Activated CD8-positive, alpha-beta T cell treated with anti-CD3 and anti-CD28 coated beads, Interleukin-2, amount 10 ng/mL, durations not matched to agents 7 days and 5 days (primary cell): ENCODE measurements at places on chromosomes 5 and 9. TPM values are rescaled to one million over a fixed set of nuclear protein-coding genes. Genes with fewer than 3 reads are reported as not detected.

GRCh38 chr9:69443178-69443577 lies 118.2 kb downstream of the ENTREP1 start:
- DNase-seq = no peak

DNA sequence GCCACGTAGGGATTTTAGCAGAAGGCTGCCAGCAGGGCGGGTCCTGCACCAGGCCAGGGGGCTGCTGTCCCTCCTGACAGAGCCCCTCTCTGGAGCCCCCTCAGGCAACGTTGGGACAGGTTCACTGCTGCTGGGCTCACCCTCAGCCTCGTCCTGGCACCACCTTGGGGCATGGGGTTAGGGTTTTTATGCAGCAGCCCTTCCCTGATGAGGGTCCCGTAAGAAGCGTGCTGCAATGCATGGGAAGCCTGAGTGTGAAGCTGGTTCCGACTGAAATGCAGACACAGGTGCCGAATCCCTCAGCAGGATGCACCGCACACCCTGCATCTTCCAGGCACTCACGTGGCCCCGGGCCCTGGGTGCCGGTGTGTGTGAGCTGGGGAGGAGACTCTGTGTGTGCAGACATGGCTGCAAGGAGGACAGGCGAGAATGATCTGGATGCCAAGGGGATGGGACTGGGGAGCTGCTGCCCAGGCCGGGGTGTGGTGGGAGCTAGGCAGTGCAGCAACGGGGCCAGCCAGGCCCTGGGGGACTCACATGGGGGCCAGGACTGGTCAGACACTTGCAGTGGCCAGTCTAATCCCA lies 27.1 kb downstream of the ZDHHC11B start:
- peak; percentile 16 for DNase-seq

DNA sequence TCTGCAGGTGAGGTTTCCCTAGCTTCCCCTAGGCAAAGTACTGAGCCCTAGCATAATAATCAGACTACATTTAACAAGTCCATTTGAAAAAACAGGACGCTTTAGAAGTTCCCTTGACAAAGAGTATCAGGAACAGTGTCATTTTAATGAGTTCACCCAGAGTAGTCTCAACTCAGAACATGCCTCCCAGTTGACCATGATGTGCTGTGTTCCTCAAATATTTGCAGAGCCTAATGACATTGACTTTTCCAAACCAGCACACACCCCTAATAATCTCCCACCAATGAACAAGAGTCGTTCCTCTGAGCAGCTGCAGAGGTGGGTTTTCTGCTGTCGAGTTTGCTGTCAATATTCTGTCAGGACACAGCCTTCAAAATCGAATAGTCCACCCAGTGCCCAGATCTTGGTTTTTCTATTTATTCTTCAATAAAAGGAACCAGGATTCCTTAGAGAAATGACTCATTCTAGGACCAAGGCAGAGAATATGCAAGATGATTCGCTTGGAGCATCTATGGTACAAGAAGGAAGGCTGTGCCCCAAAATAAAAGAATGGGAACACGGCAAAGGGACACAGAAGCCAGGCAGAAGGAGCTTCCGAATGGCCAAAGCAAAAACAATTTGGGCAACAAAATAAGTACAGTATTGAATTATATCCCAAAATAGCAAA lies 57.6 kb downstream of the OTULIN start:
- no peak for DNase-seq

The HSD17B3 gene
- total RNA-seq = not detected

DNA sequence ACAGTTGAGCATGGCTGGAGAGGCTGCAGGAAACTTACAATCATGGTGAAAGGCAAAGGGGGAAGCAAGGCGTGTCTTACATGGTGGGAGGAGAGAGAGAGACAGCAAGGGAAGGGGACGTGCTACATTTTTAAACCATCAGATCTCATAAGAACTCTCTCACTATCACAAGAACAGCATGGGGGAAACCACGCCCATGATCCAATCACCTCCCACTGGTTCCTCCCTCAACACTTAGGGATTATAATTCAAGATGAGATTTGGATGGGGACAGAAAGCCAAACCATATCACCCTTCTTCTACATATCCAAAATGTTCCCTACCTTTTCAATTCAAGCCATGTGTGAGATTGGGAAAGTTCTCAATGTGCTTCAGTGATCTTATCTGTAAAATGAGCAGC lies 22.9 kb upstream of the GLRX start:
- DNase-seq = no peak

DNA sequence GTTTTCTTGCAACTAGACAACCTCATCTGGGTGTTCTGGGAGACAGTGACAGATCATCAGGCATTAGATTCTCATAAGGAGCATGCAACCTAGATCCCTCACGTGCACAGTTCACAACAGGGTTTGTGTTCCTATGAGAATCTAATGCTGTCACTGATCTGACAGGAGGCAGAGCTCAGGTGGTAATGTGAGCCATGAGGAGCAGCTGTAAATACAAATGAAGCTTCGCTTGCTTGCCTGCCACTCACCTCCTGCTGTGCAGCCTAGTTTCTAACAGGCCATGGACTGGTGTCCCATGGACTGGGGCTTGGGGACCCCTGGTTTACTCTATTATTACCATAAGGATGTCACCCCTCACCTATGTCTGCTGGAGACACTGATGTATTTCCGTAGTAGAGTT lies 166.8 kb downstream of the PSAT1 start:
- DNase-seq = no peak

- DNase-seq = no peak
These were observed 197.0 kb downstream of the ADCY2 start for GRCh38 chr5:7592910-7593309.

DNA sequence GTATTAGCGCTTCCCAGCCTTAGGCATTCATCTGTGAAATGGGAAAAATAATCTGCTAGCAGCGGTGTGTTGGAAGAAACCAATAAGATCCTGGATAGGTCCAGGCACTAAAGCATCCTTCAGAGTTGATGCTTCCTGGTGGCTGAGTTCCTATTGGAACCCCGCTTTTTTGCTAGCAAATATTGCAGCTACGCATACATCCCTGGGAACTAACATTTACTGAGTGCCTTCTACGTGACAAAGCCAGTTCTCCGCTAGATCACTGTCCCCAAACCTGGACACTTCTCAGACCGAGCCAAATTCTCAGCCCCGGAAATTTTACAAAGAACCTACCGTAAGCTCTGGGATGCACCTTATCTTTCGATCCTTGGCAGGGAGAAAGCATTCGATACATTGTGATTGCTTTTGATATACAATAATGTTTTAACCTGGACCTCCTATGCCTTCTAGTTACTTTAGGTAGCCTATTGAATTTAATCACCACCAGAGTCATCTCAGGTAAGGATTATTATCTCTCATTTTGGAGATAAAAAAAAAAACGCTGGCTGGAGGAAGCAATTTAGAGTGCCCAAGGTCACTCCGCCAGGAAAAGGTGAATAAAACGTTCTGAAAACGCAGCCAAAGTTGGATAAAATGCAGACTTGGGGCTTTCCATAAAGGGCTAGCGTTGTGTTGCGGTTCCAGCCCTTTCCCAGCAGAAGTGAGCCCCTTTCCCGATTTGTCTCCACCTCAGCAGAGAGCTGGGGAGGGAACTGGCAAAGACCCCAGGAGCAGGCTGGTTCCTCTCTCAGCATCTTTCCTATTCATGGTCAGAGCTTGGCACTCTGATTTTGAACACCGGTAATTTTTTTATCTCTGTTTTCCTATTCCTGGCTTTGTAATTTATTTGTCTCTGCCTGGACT lies 2.6 kb upstream of the MSX2 start:
- no peak for DNase-seq
